Fibroblast of skin of right biceps (primary cell): ENCODE measurements at places on chromosomes 11 and 22.
A peak's percentile ranks its signal among the peaks of the same experiment; 100 is the strongest.

- DNase-seq = peak; percentile 95
Observed at GRCh38 chr11:34344768-34345539, 12.9 kb downstream of the ABTB2 start.

GRCh38 chr11:4903484-4903883 is at the start of gene OR51A7:
Gene OR51A7 (plus strand): TSS chr11:4903783. CDS start chr11:4907370, 3,587 bp downstream.
- DNase-seq = no peak

DNA sequence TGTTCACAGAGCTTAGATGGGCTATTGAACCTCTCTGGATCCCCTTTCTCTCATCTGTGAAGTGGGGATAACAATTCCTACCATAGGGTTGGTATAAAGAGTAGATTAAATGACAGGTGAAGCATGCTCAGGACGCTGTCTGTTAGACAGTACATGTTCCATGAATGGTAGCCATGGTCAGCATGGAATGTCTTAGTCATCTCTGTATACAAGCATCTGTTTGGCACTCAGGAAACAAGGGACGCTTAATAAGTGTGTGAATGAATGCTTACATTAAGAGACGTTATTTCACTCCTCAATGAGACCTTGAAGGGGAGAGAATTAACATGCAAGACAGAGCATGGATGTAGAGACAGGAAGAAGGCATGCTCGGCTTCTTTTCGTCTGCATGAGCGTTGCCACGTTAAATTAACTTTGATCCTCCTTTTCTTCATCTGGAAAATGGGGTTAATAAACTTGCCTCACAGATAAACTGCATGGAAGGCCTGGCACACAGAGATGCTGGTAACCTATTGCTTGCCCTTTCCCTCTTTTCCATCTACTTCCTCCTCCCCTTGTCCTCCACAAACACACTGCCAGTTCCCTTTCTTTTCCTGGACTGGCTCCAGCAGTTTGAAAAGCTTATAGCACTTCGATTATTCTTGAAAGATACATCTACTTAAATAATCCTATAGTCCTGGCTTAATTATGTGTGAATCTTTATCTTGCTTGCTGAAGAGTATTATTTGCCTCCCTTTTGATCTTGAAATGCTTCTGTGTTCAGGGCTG is 267.2 kb upstream of the MTNR1B start:
- DNase-seq = peak; percentile 45

DNA sequence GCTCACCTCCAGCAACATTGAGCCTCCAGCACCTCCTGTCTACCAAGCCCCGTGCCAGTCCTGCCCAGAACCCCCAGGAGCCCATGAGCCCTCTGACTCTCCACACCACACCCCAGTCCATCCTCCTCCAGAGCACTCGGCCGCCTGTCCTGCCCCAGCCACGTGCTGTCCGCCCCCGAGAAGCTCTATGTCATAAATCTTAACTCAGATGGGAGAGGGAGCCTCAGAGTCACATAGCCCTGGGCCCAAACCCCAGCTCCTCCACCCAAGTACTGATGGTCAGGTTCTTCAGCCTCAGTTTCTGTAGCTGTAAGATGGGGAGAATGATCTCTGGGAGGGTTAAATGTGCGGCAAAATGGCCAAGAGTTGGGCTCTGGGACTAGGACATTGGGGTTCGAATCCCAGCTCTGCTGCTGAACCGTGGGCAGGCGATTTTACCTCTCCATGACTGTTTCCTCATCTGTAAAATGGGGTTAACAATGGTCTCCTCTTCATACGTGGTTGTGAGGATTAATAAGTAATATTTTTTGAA is 27.8 kb downstream of the CYTH4 start:
- DNase-seq = no peak

DNA sequence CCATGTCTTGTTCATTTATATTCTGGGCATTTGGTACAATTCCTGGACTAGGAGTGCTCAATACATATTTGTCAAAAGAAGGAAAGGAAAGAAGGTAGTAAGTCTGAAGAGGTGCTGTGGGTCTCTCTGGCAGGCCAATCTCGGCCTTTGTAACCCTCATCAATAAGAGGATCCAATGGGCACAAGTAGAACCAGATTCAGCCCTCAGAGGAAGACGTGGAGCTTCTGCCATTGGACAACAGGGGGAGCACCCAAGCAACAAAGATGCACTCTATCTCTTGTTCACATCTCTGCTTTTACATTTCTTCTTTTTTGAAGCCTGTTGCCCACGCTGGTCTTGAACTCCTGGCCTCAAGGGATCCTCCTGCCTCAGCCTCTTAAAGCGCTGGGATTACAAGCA is 2.2 kb upstream of the VPS11 start:
- DNase-seq = peak; percentile 31

- DNase-seq = no peak
Observed at GRCh38 chr22:21707677-21708076, 27.9 kb downstream of the YPEL1 start.

- DNase-seq = no peak
Observed at GRCh38 chr11:35792148-35792845, 129.7 kb downstream of the TRIM44 start.

DNA sequence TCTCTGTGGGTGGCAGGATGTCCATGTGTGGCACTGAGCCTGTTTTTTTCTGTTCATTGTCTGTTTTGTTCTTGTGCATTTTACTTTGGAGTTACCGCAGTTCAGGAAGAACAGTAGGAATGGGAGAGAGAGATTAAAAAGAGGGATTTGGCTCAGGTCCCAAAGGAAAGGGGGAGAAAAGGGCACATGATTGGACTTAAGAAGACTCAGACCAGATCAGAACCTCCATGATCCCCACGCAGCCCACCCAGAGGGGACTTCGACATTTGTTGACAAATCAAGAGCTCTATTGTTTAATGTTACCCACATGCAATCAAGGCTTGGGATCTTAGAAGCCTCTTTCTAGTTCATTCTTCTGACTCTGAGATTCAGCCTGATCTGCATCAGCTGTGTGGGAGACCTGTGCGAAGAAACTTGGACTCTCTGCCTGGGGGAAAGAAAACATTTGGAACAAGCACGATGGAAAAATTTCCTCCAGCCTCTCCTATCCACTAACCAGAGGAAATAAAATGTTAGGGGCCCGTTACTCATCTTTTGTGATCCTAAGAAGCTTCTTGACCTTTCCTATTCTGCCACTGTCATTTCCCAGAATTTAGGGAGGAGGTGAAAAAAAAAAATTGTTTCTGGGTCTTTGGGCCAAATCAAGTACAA is 119.2 kb downstream of the SPON1 start:
- no peak for DNase-seq

DNA sequence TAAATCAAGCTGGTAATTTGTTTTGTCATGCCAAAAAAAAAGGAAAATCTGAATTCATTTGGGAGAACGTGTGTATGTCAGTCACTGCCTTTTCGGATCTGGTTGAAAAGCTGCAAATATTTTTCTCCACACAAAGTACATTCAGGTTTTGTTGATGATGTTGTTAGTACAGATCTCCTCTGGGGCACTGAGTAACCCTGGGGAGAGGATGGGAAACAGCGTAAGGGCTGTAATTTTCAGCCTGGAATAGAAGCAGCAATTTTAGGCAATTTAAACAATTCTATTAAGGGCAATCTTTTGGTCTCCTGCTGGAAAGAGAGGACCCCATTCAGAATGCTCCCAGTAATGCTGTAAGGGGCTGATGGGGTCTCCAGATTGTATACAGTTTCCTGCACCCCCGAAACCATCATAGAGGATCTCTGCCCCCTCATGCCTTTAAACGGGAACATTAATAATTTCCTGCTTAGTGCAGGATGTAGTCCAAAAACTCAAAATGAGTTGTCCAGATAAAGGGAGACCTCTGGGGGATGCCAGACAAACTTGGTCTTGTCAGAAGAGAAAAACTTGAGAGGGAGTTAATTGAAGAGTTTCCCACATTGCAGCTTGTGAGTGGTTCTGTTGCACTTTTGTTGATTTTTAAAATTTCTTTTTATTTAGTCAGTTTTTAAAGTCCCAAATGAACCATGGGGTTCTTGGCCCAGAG is 132.3 kb downstream of the COMMD9 start:
- DNase-seq = no peak

GRCh38 chr22:44782363-44782963 is 30.1 kb downstream of the ARHGAP8 start:
- no peak for DNase-seq

GRCh38 chr11:130912552-130912951 is 3.7 kb downstream of the SNX19 start:
- DNase-seq = no peak

DNA sequence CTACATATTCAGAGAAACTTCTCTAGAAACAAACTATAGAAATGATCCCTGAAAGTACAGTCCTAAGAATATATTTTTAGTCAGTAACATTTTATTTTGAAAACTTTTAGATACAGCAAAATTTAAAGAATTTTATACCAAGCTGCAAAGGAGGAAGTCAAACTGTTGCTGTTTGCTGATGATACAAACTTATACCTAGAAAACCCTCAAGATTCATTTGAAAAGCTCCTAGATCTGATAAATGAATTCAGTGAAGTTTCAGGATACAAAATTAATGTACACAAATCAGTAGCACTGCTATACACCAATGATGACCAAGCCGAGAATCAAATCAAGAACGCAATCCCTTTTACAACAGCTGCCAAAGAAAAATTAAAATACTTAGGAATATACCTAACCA is 10.1 kb downstream of the ZBTB44 start:
- no peak for DNase-seq

GRCh38 chr11:87300640-87301380 is 263.1 kb downstream of the TMEM135 start:
- no peak for DNase-seq

DNA sequence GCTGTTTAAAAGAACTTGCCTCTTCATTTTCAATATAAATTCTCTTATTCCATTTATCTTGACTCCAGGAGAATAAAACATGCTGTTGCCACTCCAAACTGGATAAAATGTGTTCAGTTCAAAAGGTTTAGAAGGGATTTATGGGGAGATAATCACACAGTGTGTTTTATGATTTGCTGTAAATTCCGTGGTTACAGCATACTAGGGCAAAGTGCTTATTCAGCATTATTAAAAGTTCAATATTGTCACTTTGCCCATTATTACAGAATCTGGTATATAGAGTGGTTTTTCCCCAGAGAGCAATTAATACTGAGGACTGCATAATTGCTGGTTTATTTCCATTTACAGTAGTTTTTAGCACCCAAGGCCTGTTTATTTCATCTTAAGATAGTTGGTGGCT is 780.9 kb upstream of the RAG2 start:
- no peak for DNase-seq

- DNase-seq = no peak
Observed at GRCh38 chr11:60942970-60943565, 8.9 kb downstream of the SLC15A3 start.

DNA sequence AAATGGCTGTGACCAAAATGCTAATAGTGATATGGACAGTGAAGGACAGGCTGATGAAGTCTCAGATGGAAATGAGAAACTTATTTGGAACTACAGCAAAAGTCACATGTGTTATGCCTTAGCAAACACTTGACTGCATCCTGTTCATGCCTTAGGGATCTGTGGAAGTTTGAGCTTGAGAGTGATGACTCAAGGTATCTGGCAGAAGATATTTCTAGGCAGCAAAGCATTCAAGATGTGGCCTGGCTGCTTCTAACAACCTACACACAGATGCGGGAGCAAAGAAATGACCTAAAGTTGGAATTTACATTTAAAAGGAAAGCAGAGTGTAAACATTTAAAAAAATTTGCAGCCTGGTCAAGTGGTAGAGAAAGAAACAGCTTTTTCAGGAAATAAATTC is 28.1 kb upstream of the CD81 start:
- DNase-seq = peak; percentile 13

- DNase-seq = no peak
Observed at GRCh38 chr11:33291004-33291777, 34.0 kb downstream of the HIPK3 start.

DNA sequence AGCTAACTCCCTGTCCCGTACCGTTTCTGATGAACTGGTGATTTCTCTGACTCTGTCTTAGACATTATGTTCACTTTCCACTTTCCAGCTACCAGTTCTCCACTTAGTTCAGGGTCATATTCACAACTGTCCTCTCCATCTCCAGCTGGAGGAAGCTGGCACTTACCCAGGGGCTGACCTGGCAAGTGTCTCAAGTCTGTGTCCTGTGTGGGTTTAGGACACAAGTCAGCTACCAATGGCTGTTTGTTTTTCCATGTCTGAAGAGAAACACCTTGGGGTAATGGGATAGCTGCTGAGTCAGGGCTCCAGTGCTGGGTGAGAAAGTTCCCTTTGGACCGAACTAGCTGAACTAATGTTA is 134.4 kb downstream of the CSNK2A3 start:
- no peak for DNase-seq
